ENCODE measurements at places on chromosomes 4 and X.

- DNase-seq, result no peak
Measured at GRCh38 chr4:26941951-26942350, 81.3 kb downstream of the STIM2 start.

GRCh38 chr4:53582194-53582593 is 9.1 kb downstream of the LNX1 start:
- DNase-seq, result no peak

- no peak for DNase-seq
Measured at GRCh38 chrX:95065151-95065550, 1391.1 kb downstream of the FAM133A start.

GRCh38 chr4:184889666-184890335 is 64.0 kb upstream of the ACSL1 start:
- no peak for DNase-seq

DNA sequence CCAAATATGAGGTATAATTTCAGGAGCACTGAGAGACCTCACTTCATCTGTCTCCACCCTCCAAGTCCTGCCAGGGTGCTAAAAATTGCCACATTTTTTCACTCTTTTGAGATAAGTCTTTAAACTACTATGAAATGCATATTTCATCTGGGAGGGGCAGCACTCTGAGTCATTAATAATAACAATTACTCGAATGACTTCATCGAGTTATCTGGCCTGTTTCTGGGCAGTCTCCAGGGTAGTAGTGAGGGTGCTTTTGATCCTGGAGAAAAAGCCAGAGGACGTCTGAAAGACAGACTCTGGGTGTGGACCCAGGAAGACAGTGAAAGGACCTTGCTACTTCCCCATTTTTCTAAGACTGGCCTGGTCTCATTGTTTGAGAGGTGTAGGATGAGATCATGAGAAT is 42.3 kb upstream of the SRD5A3 start:
- no peak for DNase-seq

GRCh38 chrX:53253293-53254020 is 27.9 kb downstream of the IQSEC2 start:
- no peak for DNase-seq

DNA sequence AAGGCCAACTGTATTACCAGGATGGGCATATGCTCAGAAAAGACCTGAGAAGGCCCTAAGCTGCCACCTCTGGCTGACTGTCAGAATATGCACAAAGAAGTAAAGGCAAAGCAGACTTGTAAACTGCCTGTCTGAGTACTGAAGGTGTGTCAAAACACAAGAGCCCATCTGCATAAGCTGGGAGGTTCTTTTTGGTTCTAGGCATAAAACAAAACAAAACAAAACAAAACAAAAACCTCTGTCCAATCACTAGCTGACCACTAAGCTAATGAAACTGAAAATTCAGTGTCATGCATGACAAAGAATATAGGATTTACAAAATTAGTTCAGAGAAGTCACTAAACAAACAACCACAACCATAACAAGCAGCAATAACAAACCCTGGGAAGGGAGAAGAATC is 20.6 kb downstream of the SH3D19 start:
- DNase-seq, result no peak

DNA sequence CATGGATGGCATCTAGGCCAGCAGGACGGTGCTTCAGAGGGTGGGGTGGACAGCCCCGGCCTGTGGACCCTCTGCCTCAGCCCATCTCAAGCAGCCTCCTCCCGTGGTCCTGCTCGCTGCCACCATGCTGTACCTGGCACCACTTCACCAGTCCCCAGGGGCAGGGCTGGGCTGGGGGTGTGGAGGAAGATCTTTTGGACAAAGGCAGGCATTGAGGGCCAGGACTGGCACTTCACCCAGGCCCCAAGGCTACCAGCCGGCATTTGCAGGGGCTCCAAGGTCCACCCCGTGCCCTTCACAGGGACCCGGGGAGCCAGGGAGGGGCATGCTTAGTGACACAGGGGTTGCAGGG is 713 bp downstream of the PLXNB3 start:
- no peak for DNase-seq

GRCh38 chr4:110059556-110060191 is 138.7 kb downstream of the ELOVL6 start:
- no peak for DNase-seq

GRCh38 chr4:101791182-101791558 is 640 bp downstream of the BANK1 start:
- DNase-seq, result no peak

DNA sequence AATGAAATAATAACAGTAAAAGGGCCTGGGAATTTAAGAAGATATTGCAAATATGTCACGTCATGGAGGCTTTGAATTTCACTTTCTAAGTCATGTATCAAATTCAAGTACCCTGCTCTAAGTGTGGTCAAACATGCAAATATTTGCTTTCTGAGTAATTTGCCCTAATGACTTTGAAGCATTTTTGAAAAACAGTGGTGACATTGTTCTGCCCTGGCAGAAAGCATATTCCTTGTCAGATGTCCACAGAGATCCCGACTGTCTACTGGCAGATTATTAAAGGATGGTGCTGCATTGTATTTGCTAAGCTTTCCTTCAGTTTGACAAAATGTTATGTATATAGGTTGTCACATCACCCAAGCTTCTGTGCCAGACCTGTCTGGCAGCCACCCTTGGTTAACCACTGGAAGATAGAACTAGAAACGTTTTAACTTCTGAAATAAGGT is 92.5 kb downstream of the ANK2 start:
- DNase-seq, result no peak
